ENCODE measurements at places on chromosomes 5 and 9.

DNA sequence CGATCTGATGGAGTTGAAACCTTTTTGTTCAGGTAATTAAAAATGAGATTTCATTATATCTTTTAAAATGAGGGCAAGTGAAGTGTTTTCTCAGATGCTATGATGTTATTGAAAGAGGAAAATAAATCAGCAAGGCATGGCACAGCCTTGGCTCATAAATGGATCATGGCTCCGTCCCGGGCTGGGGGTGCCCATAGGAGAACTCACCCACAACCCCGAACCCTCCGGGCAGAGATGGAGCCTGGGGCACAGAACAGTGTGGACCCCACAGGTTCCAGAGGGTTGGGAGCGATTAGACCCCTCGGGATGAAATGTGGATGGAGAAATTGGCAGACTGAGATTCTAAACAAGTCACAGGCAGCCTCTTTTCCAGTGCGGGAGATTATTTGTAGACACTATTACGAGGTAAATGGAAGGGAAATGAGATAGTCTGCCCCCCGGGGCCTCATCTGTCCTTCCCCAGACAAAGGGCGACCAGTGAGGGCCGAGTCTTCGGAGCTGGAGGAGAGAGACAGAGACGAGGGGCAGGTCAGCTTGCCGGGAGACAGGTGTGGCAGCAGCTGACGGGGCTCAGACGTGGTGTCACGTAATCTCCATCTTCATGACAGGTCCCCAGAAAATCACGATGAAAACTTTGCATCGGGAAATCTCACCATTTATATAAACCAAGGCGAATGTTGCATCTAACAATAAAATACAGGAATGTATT, 33.7 kb downstream of the NDUFS6 start:
- no peak for DNase-seq

GRCh38 chr9:131808291-131808690, 68.4 kb upstream of the RAPGEF1 start:
- DNase-seq, result no peak

DNA sequence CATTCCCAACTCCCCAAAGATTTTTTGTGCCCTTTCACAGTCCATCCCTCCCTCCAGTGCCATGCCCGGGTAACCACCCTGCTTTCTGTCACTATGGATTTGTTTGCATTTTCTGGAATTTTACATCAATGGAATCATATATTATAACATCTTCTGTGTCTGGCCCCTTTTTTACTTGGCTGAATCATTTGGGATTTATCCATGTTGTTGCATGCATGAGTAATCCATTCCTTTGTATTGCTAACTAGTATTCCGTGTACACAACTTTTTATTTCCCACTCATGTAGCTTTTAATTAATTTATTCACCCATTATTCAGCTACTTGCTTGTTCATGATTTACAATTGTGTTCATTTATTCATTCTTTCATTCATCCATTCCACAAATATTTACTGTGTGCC, 94.1 kb downstream of the FGF18 start:
- no peak for DNase-seq

GRCh38 chr5:67378256-67378655, 181.7 kb upstream of the CD180 start:
- no peak for DNase-seq

- no peak for DNase-seq
These were observed 38.8 kb downstream of the ITGA2 start for GRCh38 chr5:53027913-53028312.

All from activated CD8-positive, alpha-beta memory T cell treated with anti-CD3 and anti-CD28 coated beads for 1 hour (primary cell).